Cortex of kidney (tissue), 1 donor: ENCODE measurements at places on chromosomes 4 and X.

DNA sequence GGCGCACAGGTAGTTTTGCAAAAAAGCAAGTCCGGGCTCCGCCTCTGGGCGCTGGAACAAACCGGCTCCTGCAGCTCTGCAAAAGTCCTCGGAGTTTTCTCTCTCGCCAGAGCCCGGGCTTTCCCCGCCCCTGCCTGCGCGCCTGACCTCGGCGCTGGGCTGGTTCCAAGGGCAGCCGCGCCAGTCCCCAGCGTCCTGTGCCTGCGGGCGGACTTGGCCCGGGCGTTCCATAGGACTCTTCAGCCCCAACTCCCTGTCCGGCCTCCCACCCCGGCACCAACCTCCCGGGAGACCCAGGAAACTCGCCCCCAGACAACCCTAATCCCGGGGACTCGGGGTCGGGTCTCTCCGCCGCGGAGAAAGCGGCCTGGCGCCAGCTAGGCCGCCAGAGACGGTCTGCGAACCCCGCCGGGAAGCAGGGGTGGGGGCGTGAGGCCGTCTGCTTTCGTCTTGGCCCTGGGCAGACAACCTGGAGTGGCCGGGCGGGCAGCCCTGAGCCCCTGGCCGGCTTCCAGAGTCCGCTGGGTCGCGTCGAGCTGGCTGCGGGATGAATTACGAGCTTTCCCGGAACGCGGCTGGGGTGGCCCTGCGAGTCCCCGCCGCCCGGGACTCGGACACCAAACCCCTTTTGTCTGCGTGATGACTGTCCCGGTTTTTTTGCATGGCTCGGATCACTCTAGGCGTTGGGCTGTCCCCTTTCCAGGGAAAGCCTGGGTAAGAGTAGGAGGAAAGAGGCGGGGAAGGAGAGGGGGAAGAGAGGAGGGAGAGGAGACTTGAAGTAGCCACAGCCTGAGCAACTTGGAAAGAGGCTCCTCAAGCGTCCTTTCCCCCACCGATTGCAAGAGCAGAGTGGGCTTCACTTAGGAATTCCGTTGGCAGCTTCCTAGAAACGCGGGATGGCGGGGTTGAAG is 916 bp downstream of the MXRA5 start:
- no peak for DNase-seq

- DNase-seq: no peak
Observed at GRCh38 chrX:19585332-19586082, 70.2 kb upstream of the MAP3K15 start.

DNA sequence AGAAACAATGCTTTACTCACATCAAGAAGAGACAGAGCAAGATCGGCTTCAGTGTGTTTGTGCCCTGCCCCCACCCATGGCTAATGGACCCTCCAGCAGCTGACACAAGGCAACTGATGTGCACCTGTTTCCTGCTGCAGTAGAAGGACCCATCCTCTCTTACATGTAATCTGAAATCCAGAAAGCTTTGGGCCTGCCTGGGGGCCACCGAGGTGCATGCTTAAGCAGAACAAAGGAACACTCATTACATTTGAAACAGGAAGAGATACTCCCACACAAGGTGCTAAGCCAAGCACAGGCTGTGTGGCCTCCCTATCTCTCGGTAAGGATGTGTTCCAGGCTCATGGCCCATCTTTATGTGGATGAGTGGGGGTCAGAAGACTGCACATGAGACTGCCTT is 338.0 kb downstream of the SPOCK3 start:
- DNase-seq: no peak

DNA sequence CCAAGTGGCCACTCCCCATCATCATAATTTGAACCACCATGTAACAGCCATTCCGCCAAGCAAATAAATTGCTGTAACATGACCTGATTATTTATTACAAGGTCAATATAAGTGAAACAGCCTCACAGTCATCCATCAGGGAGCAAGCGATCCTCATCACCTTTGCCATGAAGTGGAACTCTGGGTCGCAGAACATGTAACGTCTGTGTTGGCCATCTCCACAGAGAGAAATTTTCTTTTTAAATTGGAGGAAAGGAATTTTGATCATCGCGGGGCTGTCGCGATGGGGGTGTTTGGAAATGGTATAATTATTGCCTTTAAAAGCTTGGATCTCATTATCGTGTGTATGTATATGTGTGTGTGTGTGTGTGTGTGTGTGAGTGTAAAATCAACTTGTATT is 90.2 kb downstream of the SHOX start:
- DNase-seq: no peak

DNA sequence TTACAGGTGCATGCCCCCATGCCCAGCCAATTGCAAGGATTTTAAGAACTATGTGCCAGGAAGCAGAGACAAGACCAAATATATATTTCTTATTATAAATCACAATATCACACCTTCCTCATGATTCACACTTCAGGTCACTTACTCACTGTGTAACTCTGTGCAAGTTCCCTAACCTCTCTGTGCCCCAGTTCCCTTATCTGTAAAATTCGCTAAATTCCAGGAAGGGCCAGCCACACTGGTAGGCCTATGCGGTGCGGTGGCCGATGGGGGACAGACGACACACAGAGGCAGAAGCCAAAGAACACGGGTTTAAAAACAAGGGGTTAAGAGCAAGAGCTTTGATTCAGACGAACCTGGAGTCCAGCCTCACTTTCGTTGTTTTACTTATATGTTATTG is 2.8 kb downstream of the TRIM2 start:
- no peak for DNase-seq

- DNase-seq: no peak
Observed at GRCh38 chr4:15714646-15715435, 12.0 kb downstream of the BST1 start.

GRCh38 chr4:144705601-144706590 is 59.9 kb downstream of the HHIP start:
- DNase-seq: no peak
